Activated CD8-positive, alpha-beta memory T cell treated with anti-CD3 and anti-CD28 coated beads, Interleukin-2, amount 10 ng/mL, durations not matched to agents 7 days and 5 days (primary cell): ENCODE measurements at places on chromosomes 6 and 20.
A peak's percentile ranks its signal among the peaks of the same experiment; 100 is the strongest.

DNA sequence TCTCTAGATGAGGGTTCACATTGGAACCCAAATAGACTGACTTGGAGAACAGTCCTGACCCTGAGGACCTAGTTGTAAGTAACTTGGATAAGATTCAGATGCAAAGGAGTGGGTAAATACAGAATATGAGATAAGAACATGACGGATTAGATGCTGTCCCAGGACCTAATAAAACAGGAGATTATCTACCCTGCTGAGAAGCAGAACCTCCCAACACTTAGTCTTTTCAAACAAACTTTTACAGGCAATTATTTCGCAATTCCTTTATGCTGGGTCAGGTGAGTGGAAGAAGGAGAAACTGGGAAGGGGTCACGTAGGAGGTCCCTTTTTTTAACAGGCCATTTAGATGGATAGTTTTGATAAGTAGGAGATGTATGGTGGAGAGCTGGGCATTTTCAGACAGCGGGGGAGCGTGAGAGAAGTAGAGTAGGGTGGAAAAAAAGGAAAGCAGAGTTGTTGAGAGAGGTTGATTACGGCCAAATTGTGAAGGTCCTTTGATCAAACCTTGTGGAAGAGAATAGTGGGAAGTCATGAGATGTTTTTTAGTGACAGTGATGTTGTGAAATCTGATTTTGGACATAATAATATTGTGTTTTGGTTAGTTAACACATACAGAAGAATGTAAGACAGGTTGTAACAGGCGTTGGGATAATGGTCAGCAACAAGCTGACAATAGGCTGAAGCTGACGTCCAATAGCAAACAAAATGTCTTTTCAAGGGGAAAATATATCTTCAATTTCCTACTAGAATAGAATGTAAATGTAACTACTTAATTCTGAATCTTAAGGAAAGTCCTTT lies 32.8 kb downstream of the FAM83B start:
- no peak for DNase-seq

DNA sequence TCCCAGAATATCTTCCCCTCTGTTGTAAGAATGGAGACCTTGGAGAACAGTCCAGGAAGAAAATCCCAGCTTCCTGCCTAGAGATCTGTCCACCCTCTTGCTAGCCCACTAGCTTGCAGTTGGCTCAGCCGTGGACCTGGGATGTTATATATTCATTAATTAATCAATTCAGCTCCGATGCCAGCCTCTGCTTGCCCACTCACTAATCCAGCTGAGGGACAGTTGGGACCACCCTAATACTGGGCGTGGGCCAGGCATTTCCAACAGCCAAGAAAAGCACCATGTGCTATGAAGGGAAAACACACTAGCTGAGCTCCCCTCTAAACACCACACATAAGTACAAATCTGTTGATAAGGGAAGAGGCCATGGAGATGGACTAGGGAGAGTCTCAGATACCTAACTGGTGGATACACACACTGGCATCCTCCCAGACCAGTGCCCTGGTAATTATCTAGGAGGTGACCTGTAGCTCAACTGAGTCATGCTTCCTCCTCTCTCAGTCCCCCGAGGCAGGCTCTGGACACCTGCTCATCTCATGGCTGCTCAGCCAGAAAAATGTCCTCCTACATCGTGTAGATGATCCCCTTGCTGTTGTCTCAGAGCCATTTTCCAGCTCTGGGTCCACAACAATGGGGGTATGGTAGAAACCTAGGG lies 78.9 kb downstream of the ANKRD60 start:
- DNase-seq = no peak

DNA sequence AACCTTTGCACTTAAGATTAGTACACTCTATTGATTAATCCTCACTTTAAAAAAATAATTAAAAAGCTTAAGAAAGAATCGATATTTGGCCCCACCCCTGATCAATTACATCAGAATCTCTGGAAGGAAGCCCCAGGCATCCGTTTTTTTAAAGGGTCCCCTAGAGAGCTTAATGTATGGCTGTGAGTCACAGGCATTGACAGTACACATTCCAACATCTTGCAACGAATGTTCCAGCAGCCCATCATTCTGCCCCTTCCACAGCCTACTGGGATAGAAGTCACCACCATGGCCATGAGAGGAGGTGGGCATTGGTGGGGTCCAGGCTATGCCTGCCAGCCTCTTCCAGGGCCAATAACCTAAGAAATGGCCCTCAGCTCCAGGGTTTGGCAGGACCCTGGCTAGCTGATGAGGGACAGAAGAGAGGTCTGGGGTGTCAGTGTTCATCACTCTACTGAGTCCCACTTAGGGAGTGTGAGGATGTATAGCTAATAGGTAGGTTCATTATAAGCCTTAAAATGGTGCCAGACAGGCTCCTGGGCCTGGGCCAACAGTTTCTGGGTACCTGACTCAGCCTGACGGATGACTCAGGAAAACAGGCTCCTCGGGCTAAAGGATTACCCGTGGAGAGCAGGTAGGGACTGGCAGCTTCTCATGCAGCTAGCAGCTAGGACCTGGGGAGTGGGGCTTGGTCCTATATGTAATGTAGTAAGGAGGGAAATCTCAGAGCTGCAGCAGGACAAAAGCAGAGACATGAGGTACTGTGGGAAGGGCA lies 40.4 kb downstream of the MDGA1 start:
- DNase-seq = no peak

- no peak for DNase-seq
Measured at GRCh38 chr6:154478701-154479060, 31.8 kb downstream of the CNKSR3 start.

GRCh38 chr6:36698871-36699271 lies 1.2 kb downstream of the RAB44 start:
- no peak for DNase-seq

GRCh38 chr6:69286331-69286730 lies 510.5 kb downstream of the LMBRD1 start:
- DNase-seq = no peak

GRCh38 chr20:19996222-19996621 lies 20.9 kb upstream of the NAA20 start:
- no peak for DNase-seq

DNA sequence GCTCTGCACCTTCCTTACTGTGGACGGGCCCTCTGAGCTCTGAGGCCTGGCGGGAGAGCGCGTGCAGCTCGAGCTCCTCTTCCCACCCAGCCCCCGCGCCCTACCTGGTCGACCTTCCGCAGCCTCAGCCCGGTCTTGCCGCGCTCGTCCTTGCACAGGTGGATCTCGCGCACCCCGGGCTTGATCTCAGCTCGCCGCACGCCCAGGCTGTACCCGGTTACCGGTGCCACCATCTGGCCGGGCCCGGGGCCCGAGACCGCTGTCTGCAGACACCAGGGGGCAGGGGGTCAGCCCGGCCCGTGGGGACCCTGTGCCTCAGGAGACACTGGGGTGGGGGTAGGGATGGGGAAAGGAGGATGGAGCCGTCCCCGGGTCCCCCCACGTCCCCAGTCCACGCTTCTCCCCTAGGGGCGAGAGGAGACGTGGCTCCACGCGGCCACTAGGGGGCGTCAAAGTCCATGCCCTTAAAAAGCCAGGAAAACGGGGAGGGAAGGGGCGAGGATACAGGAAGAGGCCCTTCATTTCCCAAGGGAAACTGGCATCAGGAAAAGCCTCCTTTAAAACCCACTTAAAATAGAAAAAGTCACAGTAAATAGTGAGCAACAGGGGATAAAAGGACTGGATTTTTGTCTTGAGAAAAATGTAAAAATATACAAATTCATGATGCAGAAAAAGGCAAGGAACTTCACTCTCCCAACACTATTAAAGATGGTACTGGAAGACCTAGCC lies 15.5 kb downstream of the SDCBP2 start:
- peak; percentile 63 for DNase-seq

DNA sequence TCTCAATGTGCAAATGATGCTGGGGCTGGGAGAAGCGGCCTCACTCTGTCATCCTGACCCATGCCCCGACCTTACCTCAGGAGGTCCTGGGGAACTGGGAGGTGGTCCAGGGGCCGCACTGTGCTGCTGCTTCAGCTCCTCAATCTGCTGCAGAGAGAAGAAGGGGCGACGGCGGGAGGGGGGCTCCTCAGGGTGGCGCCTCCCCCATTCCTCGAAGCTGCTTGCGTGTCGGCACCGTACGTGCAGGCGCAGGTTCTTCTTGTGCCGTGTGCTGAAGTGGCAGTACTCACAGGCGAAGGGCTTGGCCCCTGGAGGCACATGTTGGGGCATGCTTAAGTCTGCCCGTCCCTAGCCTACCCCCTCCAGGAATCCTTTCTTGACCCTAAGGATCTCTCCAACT lies 12.9 kb downstream of the ZNF335 start:
- no peak for DNase-seq

DNA sequence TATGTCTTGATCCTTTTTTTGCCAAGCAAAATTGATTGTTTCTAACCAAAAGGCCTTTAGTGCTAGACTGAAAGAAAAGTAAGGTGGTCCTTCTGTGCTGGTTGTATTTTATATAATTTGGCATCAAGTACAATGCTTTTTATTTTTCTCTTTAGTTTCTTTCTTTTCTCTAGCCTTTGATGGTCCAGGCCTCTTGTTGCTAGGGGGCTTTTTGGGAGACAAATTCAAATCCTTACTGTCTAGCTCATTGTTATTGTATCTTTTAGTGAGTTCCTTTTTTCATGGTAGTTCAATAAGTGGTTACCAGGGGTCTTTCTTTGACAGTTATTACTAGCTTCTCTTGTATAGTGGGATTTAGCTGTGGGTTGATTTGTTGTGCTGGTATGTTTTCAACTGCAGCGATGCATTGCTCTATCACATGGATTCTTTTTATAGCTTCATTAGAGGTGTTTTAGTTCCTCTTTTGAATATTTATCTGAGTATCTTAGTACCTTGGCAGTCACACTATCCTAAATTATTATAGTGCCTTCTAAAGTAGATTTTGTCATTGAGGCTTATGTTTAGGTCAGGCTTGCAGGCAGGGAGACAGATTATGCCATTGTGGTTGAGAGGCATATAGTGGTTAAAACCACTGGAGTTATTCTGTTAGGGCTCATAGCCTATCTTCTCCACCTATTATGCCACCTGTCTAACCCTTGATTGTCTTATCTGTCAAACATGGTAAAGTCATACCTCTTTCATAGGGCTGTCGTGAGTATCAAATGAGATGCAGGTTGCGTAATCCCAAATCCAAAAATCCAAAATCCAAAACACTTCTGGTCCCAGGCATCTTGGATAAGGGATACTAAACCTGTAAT lies 49.5 kb downstream of the KCNS1 start:
- DNase-seq = no peak

- no peak for DNase-seq
Measured at GRCh38 chr6:54881067-54881730, 34.6 kb downstream of the FAM83B start.

GRCh38 chr6:116438590-116439448 lies 22.4 kb upstream of the CALHM6 start:
- DNase-seq = no peak

GRCh38 chr6:38213251-38213658 lies 393.7 kb downstream of the ZFAND3 start:
- no peak for DNase-seq

- DNase-seq = no peak
Measured at GRCh38 chr6:89404512-89404911, 7.6 kb downstream of the RRAGD start.

GRCh38 chr20:46550461-46550860 lies at the start of gene OCSTAMP:
Gene OCSTAMP, minus strand, starts transcription at chr20:46550654. Its CDS starts 94 bp downstream, at chr20:46550560.
- no peak for DNase-seq

DNA sequence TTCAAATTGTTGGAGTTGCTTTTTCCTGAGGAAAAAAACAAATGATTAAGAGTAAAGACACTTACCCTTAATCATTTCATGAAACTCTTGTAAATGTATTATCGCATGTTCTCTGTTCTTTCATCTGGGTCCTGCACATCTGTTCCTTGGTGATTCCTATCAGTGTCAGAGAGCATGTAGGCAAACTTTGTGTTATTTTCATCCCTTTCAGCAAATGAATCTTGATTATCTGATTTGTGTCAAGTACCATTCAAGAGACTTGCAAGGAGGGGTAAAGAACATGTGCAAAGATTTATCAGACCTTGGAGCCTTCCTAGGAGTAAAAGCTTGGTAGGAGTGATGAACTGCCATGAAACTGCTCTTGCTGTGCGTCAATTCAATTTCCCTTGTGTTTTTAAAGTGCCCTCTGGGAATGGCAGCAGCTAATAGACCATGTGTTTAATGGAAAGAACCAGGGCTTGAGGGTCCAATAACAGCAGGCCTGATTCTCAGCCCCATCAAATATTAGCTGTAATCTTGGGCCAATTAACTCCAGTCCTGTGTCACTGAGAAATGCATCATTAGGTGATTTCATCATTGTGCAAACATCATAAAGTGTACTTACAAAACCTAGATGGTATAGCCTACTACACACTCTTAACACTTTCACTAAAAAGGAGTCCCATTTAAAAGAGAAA lies 118.9 kb upstream of the CEP85L start:
- DNase-seq = no peak

DNA sequence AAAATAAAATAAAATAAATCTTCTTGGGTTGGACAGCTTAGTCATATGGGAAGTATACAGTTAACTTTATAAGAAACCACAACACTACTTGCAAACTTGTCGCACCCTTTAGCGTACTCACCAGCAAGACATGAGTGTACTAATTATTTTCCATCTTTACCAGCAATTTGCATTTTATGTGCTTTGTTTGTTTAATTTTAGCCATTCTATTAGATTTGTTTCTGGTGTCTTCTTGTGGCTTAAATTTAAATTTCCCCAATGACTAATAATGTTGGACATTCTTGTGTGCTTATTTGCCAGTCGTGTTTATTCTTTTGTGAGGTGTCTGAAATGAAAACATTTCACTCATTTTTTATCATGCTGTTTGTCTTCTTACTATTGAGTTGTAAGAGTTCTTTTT lies 1172.2 kb upstream of the CITED2 start:
- DNase-seq = no peak

- no peak for DNase-seq
Measured at GRCh38 chr20:46965477-46965876, 70.8 kb downstream of the EYA2 start.
